Bronchial epithelial cell (primary cell): ENCODE measurements at places on chromosomes 6 and 20.

GRCh38 chr20:56626367-56627121 lies 2.6 kb upstream of the TFAP2C start:
- peak; percentile 44 for DNase-seq

GRCh38 chr20:48405909-48406308 lies 421.9 kb downstream of the PREX1 start:
- no peak for DNase-seq

- DNase-seq = no peak
Observed at GRCh38 chr6:33583591-33584155, 3.6 kb upstream of the BAK1 start.

GRCh38 chr6:95614094-95614493 lies 36.8 kb downstream of the MANEA start:
- DNase-seq = peak; percentile 32

DNA sequence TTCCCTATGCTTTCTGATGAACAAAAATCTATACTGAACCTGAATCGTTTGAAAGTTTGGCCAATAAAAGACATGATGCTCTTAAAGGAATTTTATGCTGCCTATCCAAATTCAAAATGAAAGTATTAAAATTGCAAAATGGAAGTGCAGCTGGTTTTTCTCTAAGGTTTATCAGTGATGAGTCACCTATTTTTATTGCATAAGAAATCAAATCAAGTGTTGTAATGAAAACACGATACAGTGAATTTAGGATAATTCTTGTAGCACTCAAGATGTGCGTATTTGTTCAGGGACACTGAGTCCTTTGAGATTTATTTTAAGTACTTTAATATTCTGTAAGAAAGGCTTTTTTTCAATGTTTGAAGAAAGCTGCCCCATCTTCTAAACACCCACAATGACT lies 409.5 kb downstream of the ADGRB3 start:
- peak; percentile 4 for DNase-seq

GRCh38 chr6:152091201-152091600 lies 283.7 kb downstream of the ESR1 start:
- peak; percentile 46 for DNase-seq

GRCh38 chr6:66838764-66839163 lies 1131.7 kb upstream of the EYS start:
- no peak for DNase-seq

DNA sequence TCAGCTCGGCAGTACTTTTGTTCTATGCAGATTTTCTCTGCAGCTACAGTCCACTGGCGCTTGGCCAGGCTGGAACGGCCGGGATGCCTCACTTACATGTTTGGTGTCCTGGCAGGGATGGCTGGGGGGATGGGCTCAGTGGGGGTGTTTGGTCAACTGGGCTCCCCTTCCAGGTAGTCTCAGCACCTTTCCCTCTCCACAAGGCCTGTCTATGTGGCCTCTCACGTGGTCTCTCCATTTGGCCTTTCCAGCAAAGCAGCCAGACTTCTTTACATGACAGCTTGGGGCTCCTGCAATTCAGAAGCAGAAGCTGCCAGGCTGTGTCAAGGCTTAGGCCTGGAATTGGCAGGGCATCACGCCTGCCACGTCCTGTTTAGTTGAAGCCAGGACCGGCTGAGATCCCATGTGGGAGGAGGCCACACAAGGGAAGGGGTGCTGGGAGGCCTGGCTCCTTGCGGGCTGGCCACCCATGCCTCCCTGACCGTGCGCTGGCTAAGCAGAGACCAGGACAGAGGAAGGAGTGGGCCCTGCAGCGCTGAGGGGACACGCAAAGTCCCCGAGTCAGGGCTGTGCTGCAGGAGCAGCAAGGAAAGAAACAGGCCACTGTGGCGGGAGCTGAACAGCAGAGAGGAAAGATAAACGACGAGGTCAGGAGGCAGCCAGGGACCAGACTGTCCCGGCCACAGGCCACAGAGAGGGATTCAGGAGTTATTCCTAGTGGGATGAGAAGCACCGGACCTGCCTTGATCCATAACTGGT lies 38.9 kb downstream of the MGME1 start:
- DNase-seq = no peak

- DNase-seq = no peak
Observed at GRCh38 chr20:39547546-39548408, 585.6 kb downstream of the DHX35 start.

DNA sequence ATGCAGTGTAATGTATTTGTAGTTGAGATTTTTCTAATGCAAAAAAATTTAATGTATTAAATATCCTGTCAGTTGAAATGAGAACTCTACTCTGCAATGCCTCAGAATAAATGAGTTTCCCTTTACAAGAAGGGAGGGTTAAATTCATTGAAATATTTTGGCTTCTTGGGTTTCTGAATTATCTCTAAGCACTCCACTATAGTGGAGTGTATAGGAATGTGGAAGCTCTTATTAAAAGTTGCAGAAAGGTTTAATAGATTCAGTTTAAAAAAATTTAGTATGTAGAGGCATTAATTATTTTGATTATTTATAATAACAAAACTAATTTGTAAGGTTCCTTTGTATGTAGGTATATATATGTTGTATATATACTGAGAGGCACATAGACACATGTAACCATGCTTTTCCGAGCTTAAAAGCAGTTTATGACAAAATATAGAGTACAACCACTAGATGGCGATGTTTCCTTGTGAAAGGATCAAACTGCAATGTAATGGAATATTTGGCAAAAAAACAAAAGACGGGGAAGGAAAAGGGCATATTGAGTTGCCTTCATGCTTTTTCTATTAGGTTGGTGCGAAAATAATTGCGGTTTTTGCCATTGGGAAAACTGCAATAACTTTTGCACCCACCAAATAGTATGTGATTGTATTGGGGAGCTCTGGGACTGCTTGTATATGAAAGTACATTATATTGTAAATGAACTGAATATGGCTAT lies 144.2 kb downstream of the MYO6 start:
- DNase-seq = peak; percentile 61

DNA sequence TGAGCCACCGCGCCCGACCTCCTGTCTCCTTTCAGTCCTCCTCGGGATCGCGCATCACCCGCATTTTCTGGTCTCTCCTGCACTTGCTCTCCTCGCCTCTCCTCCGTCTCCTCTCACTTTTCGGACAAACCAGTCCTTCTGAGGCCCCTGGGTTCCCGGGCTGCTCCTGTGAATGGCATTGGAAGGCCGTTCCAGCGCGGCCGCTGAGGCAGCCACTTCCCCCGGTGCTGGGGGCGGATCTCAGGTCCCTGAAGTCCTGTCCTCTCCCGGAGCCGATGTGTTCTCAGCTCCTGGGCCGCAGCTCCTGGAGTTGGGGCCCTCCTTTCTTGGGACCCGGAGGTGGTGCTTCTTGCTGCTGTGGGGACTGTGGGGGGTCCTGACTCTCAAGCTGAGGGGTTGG lies 803 bp downstream of the MICB start:
- no peak for DNase-seq
